ENCODE measurements at places on chromosomes 6 and 20.

DNA sequence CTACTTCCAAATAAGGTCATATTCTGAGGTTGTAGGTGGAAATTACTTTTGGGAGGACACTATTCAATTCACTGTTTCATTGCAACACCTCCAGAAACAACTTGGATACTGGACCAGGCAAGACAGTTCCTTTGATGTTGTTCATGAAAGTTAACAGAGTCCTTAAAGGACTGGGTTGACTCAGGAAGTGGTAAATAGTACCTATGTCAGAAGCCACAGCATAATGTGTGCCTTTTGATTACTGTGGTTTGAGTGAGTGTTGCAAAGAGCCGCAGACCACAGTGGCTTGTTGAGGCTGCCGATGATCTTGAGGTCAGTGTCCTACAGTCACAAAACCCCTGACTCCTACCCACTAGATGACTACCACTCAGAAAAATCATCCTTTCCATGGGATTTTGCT is 10.9 kb downstream of the IL20RA start:
- DNase-seq: no peak

DNA sequence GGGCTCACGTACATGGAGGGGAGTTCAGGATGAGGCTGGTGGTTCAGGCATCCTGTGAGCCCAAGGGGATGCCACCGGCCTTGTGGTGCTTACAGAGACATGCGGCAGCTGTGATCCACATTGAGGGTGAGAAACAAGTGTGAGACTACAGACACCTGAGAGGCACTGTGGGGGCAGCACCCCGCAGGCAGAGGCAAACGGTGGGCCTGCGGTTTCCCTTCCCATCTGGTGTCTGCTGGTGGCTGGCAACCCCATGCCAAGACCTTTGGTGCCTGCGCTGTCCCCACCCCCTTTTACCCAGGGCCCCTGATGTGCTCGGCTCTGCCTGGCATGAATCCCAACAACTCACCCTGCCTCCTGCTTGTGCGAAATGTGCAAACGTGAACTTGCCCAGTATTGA is 42.0 kb downstream of the ERMARD start:
- DNase-seq: no peak

GRCh38 chr6:49339096-49339495 is 124.0 kb downstream of the MMUT start:
- no peak for DNase-seq

- DNase-seq: no peak
Measured at GRCh38 chr6:15577106-15577505, 85.7 kb downstream of the DTNBP1 start.

DNA sequence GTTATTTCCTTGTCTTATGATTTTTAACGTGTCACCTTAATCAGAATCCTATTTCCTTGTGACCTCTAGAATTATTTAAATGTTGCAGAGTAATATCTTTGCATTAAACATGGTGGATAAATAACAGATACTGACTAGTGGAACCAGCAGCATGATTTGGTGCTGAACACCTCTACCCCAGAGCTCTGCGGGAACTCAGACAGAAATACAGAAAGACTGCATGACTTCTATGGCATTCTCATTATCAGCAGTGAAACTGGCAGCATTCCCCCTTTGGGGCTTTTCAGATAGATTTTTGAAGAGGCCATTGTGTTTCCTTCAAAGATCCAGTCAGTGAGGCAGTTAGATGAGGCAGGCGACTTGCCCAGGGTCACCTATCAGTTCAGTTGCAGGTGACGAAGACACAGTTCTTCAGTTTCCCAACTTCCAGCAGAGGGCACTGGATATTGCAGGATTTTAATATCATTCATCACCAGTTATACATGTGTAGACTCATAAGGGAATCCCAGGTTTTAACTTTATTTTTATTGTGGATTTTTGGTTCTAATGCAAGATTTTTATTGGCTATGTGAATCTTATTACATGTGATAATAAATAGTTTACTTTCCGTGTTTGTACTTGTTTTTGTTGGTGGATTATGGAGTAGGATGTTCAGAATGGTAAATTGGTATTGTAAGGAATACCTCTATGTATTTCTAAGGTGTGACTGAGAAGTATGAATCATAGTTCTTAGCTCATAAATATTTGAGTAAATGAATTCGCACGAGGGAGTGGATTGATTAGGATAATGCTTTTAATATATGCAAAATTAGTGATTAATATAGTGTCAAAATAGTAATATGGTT is 81.3 kb downstream of the AFDN start:
- no peak for DNase-seq

DNA sequence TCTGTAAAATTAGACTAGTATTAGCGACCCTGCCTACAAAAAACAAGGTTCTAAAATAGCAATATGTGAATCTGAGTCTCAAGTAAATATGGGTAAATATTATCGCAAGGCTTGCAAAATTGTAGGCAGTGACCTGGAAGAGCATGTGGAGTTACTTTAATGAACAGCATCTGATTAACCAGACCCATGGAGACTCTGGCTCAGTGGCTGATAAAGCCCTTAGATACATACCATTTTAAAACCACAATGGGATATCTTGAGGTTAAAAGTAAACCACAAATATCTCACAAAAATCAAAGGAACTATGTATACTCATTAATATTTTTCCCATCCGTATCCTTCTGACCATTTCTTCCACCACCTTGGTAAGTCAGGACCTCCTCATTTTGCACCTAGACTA is 187.0 kb downstream of the MTFR2 start:
- no peak for DNase-seq

DNA sequence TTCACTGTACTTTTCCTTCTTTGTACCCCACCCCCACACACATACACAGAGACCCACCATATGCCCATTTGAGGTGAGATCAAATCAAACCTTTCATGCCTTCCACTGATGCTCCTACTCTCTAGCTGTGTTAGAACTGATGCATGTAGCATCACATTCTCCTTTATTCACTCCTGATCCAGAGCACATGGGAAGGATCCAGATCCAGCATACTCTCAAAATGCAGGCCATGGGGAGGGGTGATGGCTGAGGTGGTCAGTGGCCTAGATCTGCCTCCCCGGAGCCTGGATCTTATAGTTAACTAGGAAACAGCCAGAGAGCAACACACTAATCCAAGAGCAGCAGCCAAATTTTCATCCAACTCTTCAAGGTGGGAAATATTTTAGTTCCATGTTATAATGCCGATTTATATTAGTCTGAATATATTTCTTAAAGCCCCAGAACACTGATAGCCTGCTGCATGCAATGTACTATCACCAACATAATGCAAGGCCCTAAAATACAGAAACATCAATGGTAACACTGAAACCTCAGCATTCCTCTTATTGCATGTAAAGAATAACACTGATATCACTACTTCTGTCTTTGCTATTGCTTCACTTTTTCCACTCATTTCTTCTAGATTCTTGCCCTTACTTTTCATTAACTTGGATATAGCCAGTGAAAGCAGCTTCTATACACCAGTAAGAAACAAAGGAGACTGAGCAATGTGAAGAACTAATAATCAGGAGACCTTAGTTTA is 126.8 kb upstream of the BEND6 start:
- no peak for DNase-seq

GRCh38 chr6:75147512-75147911 is 58.3 kb downstream of the COL12A1 start:
- no peak for DNase-seq

GRCh38 chr6:111861431-111861885 is 11.8 kb downstream of the FYN start:
- no peak for DNase-seq

GRCh38 chr6:146805546-146806325 is 207.0 kb downstream of the ADGB start:
- DNase-seq: no peak

- DNase-seq: peak; percentile 93
Measured at GRCh38 chr6:151323791-151324487, 67.4 kb downstream of the ZBTB2 start.

GRCh38 chr20:17300113-17300512 is 73.3 kb downstream of the PCSK2 start:
- DNase-seq: no peak

GRCh38 chr20:13302647-13303450 is 81.8 kb downstream of the ISM1 start:
- no peak for DNase-seq

GRCh38 chr6:154792761-154793160 is 59.5 kb downstream of the SCAF8 start:
- no peak for DNase-seq

GRCh38 chr6:82415820-82416219 is 52.2 kb downstream of the TPBG start:
- no peak for DNase-seq

DNA sequence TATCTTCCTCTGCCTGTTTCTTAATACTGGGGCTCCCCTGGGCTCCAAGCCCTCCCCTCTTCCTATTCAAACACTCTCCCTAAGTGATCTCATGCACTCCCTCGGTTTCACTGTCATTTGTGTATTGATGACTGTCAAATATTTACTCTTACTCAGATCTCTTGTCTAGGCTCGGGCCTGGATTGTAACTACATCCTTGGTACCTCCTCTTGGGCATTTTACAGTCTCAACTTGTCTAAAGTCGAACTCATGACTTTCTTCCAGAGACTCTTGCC is 189.4 kb upstream of the PRDM1 start:
- no peak for DNase-seq

DNA sequence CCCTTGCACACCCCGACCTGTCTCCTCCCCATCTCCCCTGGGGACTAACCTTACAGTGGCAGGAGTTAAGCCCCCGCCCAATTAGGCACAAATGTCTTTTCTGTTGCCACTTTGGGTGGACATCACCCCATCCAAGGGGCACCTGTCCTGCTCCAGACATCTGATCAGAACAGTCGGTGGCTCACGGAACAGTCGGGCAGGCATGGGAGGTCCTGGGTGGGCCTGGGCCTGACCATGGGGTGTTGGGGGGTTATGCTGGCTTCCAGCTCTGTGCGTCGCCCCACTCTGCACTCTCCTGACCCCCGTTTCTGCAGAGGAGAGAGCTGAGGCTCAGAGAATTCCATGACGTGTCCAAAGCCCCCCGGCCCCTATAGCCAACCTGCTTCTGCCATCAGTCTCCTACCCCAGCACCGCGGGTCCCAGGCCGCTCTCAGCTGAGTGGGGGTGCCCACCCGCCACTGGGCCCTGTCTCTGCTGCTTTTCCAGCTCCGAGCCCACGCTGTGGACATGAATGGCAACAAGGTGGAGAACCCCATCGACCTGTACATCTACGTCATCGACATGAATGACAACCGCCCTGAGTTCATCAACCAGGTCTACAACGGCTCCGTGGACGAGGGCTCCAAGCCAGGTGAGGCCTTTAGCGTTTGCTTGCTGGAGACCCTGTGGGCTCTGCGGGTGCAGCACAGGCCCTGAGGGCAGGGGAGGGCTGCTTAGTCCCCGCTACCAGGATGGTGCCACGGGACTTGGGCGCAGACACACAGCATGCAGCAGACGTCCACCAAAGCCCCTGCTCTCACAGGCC is 213.2 kb downstream of the TAF4 start:
- no peak for DNase-seq

DNA sequence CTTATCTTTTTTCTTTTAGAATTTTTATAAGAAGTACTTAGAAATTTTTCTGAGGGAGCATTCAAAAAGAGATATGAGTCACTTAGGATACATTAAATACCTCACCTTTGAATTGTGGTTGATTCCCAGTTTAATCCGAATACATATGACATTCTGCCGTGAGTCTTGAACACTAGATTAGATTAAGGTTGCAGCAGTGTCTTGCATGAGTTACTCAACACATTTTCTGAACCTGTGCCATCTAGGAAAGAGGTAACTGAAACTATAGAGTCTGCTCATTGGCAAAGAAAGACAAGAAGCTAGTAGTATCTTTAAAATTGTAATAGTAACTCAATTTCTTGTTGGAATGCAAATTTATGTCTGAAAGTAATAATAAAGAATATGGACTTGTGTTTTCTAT is 14.9 kb downstream of the PEX3 start:
- no peak for DNase-seq

DNA sequence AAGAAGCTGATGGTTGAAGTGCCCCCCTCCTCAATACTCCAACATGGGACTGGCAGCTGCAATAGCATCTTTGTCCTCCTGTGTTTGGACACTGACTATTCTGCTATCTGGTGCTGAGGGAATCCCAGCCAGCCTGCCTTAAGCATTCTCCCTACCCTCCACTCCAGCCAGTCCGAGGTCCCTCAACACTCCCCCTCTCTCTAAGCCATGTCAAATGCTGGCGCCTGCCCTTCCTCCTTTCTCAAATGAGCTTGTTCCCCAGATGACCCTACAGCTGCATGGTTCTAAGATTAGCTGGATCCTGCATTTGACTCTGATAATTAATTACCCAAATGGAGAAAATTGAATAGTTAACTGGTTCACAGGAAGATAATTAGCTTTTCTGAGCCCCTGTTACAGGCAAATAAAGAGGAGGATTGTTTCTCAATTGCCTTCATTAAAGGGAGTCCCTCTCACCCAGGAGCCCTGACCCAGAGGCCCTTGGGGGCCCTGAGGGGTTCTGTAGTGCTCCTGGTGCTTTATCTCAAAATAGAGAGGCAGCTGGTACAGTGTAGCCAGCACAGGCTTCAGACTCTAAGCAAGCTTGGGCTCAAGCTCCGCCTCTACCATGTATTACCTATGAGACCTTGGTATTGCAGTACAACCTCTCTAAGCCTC is 37.9 kb upstream of the CHD6 start:
- no peak for DNase-seq

GRCh38 chr6:149445573-149445972 is 39.2 kb downstream of the ZC3H12D start:
- DNase-seq: no peak

- DNase-seq: no peak
Measured at GRCh38 chr6:104928141-104928540, 28.8 kb upstream of the LIN28B start.

DNA sequence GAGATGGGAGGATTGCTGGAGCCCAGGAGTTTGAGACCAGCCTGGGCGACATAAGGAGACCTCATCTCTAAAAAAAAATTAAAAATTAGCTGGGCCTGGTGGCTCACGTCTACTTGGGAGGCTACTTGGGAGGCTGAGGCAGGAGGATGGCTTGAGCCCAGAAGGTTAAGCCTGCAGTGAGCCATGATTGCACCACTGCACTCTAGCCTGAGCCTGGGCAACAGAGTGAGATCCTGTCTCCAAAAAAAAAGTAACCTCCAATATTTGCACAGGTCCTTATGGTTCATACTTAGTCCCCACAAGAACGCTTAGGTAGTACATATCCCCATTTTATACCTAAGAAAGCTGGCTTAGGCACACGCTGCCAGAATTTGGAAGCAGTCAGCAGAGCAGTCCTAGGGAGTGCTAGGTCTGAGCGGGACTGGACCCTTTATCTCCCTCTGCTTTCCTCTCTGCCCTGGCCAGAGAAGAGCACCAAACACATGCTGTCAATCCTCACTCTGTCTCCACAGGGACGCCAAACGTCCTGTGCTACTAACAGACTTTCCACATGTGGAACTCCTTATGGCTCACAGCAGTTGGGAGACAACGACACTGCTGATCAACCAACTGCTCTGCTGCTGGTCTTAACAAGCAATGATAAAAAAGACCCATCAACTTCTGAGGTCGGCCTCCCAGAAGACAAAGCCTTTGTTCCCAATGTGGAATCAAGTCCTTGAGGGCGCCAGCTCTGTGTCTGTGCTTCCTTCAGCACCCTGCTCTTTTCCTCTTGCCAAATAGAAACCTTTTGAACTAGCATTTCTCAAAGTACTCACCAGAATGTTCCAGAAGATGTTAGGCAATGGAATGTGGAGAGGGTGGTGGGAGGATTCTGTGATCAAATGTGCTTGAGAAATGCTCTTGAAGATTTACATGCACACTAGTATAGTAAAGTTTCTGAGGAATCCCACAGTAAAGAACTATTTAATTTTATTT is 226.3 kb upstream of the DTNBP1 start:
- DNase-seq: no peak

GRCh38 chr20:22450537-22450936 is 133.8 kb downstream of the FOXA2 start:
- no peak for DNase-seq

All from left forelimb (tissue), 1 donor.